Activated CD8-positive, alpha-beta memory T cell treated with anti-CD3 and anti-CD28 coated beads, Interleukin-2, amount 50 U/mL, for 4 hours (primary cell): ENCODE measurements at places on chromosomes 3 and 15.
A peak's percentile ranks its signal among the peaks of the same experiment; 100 is the strongest.

- DNase-seq = no peak
Measured at GRCh38 chr3:104911376-104911775, 455.3 kb upstream of the ALCAM start.

DNA sequence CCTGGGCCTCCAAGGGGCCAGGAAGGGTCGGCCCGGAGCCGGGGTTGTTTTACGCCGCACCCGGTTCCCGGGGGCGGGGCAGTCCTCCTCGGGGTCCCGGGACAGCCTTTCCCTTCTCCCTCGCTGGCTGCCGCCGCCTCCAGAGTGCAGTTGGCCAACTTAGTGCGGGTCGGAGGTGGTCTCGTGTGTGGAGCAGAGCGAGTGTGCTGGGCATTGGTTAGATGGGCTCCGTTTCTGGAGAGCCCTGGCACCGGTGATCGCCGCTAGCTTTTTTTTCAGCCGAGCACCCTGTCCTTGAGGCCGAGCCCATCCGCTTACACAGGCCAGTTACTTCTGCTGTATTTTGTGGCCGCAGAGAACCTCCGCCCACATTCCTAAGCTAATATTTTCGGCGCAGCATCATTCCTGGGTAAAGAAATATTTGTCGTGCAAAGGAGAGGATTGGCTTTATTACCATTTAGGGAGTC lies 585 bp downstream of the KIF23 start:
- DNase-seq = peak; percentile 23

DNA sequence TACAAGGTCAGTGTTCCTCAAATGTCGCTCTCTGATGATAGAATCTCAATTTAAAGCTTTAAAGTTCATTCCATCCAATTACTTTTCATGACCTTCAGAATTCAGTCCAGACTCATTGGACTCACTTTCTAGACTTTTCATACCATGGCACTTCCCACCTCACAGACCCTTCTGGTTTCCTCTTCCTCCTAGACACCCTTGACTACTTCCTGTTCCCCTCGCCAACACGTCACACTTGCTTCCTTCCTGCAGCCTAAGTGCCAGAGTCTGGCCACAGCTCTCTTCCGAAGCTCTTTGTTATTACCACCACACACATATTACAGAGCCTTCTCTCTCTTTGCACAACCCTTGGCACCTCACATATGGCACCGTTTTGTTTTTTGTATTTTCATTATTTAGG lies 59.1 kb upstream of the UMPS start:
- no peak for DNase-seq

- DNase-seq = no peak
Measured at GRCh38 chr3:133996251-133996661, 33.5 kb downstream of the SLCO2A1 start.

- DNase-seq = no peak
Measured at GRCh38 chr3:134649106-134649705, 1.6 kb downstream of the KY start.

GRCh38 chr15:65796610-65797078 lies 4.6 kb upstream of the DENND4A start:
- DNase-seq = no peak
